Activated naive CD4-positive, alpha-beta T cell treated with anti-CD3 and anti-CD28 coated beads, Interleukin-2, amount 50 U/mL, for 72 hours (primary cell): ENCODE measurements at places on chromosomes 12 and 14. TPM values are rescaled to one million over a fixed set of nuclear protein-coding genes. Genes with fewer than 3 reads are reported as not detected.

Gene SLC2A13
- total RNA-seq, result 2.4 TPM

Gene EID3
- 5.4 TPM for total RNA-seq

Gene EML5
- 2.9 TPM for total RNA-seq

Gene TAS2R31
- 4.3 TPM for total RNA-seq

Gene CLEC6A
- not detected for total RNA-seq

Gene IL31
- not detected for total RNA-seq

Gene GPR162
- 0.60 TPM for total RNA-seq

Gene NTN4
- not detected for total RNA-seq

Gene TAS2R7
- total RNA-seq, result not detected

Gene TAS2R8
- total RNA-seq, result not detected

Gene ADAMTS20
- total RNA-seq, result not detected
